ENCODE measurements at places on chromosomes 5 and 9.

GRCh38 chr9:104775574-104775936, 11.6 kb downstream of the NIPSNAP3B start:
- no peak for DNase-seq

- DNase-seq = no peak
These were observed 49.7 kb downstream of the SEMA6A start for GRCh38 chr5:116524966-116525365.

GRCh38 chr5:154437281-154437965, 8.4 kb upstream of the SAP30L start:
- no peak for DNase-seq

DNA sequence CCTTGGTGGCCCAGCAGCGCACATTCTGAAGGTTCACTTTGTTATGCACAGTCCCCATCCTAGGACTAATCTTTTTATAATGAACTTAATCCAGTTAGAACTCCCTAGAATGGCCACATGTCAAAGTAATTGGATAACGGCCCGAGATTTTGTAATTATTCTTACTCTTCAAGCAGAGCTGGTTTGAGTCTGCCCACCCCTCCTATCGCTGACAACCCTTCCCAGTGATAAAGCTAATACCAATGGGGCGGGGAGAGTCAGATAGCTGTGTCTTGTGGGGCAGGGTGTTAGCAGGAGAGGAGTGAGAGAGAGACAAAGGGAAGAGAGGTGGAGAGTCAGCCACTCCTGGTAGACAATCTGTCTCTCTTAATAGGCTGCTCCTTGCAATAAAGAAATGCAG, 356.9 kb downstream of the SLIT3 start:
- no peak for DNase-seq

DNA sequence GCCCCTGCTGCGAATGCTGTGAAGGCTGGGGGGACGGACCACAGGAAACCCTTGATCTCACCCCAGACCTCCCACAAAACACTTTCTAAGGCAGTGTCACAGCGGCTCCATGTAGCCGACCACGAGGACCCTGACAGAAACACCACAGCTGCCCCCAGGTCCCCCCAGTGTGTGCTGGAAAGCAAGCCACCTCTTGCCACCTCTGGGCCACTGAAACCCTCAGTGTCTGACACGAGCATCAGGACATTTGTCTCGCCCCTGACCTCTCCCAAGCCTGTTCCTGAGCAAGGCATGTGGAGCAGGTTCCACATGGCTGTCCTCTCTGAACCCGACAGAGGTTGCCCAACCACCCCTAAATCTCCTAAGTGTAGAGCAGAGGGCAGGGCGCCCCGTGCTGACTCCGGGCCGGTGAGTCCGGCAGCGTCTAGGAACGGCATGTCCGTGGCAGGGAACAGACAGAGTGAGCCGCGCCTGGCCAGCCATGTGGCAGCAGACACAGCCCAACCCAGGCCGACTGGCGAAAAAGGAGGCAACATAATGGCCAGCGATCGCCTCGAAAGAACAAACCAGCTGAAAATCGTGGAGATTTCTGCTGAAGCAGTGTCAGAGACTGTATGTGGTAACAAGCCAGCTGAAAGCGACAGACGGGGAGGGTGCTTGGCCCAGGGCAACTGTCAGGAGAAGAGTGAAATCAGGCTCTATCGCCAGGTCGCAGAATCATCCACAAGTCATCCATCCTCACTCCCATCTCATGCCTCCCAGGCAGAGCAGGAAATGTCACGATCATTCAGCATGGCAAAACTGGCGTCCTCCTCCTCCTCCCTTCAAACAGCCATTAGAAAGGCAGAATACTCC, 84.7 kb downstream of the GOLPH3 start:
- DNase-seq = no peak

- no peak for DNase-seq
These were observed 7.6 kb downstream of the KIF24 start for GRCh38 chr9:34321451-34321850.

- no peak for DNase-seq
These were observed 13.9 kb upstream of the OSMR start for GRCh38 chr5:38831909-38832308.

GRCh38 chr9:99026956-99027298, 78.0 kb upstream of the TGFBR1 start:
- no peak for DNase-seq

GRCh38 chr5:1329111-1329579, 15.8 kb downstream of the CLPTM1L start:
- DNase-seq = no peak

DNA sequence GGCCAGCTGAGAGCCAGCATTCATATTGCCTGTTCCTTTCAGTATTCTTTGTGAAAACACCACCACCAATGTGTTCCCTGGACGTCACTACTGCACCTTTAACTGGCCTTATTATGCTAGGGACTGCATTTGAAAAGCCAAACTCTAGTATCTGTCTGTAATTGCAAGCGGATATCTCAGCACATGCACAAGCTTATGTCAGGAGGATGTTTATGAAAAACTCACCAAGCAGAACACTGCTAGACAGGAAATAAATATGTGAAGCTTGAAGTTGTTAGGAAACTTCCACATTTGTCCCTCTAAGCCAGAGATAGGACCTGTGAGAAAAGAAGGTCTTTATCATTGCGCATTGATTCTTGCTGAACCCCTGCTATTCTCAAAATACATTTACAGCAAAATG, 135.4 kb upstream of the CCDC152 start:
- no peak for DNase-seq

GRCh38 chr9:81560851-81561732, 128.3 kb downstream of the TLE1 start:
- no peak for DNase-seq

GRCh38 chr5:176533894-176534611, 3.1 kb downstream of the RNF44 start:
- DNase-seq = no peak

DNA sequence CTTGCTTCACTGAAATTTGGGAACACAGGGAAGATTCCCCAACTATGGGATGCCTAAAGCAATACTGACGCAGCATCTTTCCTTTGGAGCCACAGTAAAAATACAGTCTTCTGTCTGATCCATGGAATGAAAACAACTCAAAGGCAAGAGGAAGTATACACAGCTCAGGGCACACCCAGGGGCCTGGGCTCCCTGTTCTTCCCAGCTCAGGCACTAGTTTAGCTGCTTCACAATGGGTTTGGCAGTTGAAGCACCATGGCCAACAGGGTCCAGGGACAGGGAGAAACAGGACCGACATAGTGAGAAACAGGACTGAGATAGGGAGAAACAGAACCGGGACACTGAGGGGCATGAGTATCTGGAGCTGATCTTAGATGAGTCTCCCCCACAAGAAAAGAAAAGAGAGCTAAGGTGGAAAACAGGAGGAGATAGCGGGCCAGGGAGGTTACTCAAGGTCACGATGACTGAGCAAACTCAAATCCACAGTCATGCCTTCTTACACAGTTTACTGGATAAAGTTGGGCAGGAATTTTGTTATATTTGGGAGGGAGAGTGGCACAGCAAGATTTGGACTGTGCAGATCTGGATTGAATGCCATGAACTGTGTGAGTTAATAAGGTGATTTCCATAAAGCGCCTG, 198.8 kb downstream of the SMARCA2 start:
- DNase-seq = no peak

DNA sequence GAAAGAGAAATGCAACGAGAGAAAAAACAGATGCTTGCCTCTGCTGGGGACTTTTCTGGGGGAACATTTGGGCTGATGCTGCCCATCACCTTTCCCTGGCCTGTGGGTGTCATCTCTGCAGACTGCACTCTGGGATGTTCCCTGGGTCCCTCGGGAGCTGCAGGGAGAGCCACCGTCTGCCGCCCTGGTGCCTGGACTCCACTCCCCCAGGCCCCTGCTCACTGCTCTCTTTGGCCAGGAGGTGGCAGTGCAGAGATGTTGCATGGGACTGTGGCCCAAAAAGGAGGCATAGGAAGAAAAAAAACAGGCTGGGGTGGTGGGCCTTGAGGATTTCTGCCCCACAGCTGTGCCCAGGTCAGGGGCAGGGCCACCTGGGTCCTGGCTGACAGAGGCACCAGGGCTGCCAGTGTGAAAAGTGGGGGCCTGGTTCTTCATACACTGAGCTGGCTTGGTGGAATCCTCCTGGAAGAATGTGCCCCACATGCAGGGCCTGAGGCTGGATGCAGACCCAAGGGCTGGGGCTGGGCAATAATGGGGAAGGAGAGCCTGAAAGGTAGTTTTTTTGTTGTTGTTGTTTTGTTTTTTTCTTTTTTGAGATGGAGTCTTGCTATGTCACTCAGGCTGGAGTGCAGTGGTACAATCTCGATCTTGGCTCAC, 353.6 kb downstream of the SLIT3 start:
- no peak for DNase-seq

GRCh38 chr5:82597437-82597836, 319.3 kb upstream of the RPS23 start:
- DNase-seq = no peak

DNA sequence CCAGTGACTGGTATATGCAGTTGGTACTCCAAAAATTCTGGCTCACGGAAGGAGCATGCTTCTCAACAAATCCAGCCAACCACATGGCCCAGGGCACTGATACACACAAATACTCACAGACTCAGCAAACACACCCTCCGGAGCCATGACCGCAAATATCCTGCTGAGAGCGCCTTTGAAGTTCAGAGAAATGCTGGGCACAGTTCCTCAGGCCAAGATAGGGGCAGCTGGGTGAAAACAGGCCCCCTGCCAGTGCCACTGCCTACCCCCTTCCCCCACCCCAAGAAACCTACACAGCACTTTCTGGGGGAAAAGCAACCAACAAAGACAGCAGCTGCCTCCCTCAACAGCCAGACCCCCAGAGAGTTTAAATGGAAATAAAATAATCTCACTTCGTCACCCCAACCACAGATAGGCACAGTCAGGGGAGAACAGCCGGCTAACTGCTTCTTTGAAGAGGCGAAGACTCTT, 120.0 kb downstream of the C5orf15 start:
- DNase-seq = no peak

DNA sequence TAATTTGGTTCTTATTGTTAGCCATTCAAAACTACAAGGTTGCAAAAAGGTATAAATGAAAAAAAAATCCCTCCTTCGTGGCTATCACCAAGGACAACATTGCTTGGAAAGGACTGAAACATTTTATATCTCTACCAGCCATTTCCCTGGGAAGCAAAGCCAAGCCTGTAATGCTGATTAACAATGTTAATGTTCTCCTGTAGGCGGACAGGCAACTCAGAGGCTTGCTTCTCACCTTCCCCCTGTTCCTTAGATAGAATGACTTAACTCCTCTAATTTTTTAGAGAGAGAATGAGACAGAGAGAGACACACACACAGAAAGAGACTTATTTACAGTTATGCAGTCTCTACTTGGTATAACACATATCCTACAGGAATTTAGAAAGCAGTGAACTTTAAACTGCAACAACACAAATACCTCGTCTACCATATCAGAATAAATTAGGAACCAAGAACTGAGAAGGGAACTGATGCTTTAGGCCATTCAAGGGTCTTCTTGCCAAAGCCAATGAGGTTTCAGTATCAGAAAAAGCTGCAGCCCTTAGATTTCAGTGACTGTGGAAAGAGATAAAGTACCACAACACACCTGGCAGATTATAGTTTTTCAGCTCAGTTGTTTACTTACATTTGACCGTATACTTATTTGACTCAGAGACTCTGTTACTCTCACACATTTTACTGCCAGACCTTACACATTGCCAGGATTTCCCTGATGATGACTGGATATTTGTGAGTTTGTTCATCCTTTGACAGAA, 20.9 kb upstream of the MAN2A1 start:
- no peak for DNase-seq

- DNase-seq = no peak
These were observed 23.3 kb downstream of the CAVIN4 start for GRCh38 chr9:100601216-100601615.

GRCh38 chr5:29262339-29263123, 1931.0 kb upstream of the CDH6 start:
- DNase-seq = peak; percentile 33

DNA sequence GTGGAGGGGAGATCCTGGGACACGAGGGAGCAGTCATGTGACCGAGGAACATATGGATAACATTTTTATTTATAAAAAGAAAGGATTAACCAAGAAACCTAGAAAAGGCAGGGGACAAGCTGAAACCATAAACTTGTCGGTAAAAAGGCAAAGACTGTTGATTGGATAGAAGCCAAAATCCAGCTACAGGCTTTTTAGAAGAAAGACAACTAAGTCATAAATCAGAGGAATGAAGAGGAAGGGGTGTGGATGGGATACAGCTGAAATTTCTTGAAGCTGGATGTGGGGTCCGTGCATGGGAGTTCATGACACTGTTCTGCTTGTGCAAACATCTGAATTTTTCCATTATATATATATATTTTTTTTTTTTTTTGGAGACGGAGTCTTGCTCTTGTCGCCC, 110.7 kb upstream of the PHYKPL start:
- no peak for DNase-seq

GRCh38 chr9:87065981-87066380, 118.7 kb upstream of the GAS1 start:
- DNase-seq = no peak

GRCh38 chr5:159894149-159894720, 22.0 kb upstream of the ADRA1B start:
- no peak for DNase-seq

- DNase-seq = no peak
These were observed 61.9 kb downstream of the COL15A1 start for GRCh38 chr9:99005651-99006050.

GRCh38 chr9:78032730-78033457, 1.3 kb upstream of the GNAQ start:
- no peak for DNase-seq

- no peak for DNase-seq
These were observed 113.0 kb upstream of the PCA3 start for GRCh38 chr9:76651119-76651705.

DNA sequence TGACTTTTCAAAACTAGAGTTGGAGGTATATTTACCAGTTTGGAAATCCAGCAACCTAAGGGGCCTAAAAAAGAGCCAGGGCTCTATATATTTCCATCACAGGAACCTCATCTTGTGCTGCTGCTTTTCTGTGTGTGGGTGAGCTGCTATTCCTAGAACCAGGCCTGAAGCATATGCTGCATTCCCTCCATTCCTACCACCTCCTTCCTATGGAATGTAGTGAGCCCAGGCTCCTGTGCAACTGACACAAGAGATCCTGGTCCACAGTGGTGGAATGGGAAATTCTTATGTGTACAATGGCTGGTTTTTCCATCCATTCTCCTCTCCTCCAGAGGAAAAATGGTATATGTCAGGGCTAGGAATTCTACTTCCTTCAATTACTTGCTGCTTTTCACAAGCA, 39.1 kb downstream of the SPEF2 start:
- no peak for DNase-seq

DNA sequence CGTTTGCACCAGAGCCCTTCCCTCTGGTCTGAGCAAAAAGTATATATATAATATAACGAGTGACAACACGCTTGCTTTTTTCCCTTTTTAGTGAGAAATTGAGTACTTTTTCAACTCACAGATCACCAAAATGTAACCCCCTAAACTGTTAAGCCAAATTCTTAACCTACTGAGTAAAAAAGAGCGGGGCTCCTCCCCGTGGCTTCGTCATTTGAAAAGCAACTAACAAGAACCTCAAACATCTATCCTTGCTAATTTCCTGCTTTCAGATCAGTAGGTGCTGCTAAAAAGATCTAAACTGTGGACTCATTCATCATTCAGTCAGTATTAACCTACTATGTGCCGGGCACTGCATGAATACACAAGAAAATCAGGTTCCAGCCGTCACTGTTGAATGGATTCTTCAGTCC, 1.0 kb upstream of the PTBP3 start:
- DNase-seq = no peak

- peak; percentile 69 for DNase-seq
These were observed 41.1 kb downstream of the GALNT12 start for GRCh38 chr9:98848450-98849149.

GRCh38 chr5:5932824-5933223, 445.5 kb downstream of the MED10 start:
- no peak for DNase-seq

- no peak for DNase-seq
These were observed 193.5 kb downstream of the ACTL7B start for GRCh38 chr9:108662091-108662875.

All from HS-5 (cell line).